ENCODE measurements at places on chromosomes 4 and X.

DNA sequence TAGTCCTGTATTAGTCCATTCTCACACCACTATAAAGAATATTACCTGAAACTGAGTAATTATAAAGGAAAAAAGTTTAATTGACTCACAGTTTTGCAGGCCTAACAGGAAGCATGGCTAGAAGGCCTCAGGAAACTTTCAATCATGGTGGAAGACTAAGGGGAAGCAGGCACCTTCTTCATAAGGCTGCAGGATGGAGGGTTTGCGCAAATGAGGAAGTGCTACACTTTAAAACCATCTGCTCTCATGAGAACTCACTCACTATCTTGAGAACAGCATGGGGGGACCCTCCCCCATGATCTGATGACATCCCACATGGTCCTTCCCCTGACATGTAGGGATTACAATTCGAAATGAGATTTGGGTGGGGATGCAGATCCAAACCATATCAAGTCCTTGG is 12.1 kb upstream of the MAGEA11 start:
- DNase-seq = no peak

DNA sequence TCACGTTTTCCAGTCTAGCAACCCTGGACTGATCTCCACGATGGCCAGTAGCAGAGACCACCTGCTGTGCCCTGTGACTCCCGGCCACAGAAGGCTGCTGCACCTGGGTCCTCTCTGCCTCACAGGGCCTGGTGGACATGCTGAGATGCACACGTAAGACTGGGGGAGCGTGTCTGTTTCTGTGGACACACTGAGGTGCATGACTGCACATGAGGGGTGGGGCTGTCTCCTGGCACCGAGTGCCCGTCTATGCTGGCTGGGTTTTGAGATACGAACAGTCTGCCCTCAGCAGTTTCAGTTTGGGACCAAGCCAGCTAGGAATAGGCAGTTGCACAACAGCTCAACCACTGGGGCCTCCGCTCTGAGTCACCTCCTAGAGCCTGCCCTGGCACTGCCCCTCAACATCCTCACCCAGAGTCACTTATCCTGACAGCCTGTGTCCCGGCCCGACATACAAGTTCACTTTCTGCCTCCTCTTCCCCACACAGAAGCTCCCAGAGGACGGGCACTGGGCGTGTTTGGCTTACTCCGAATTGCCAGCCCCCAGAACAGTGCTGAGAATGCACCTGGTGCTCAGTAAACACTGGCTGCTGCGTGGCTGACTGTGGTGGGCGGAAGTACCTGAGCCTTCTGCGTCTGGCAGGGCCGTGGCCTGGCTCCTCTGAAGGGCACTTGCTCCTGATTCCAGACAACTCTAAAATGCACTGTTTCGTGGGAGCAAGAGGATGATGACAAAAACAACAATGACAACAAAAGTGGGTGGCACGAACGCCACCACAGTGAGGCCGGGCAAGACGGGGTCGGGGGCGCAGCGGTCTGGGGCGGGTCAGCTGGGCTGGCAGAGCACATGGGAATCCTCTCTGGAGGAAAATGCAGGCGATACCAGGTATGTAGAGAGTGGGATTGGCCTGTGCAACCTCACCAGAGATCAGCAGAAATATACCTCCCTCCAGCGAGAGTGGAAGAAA is 30.9 kb downstream of the RNF212 start:
- DNase-seq = no peak

DNA sequence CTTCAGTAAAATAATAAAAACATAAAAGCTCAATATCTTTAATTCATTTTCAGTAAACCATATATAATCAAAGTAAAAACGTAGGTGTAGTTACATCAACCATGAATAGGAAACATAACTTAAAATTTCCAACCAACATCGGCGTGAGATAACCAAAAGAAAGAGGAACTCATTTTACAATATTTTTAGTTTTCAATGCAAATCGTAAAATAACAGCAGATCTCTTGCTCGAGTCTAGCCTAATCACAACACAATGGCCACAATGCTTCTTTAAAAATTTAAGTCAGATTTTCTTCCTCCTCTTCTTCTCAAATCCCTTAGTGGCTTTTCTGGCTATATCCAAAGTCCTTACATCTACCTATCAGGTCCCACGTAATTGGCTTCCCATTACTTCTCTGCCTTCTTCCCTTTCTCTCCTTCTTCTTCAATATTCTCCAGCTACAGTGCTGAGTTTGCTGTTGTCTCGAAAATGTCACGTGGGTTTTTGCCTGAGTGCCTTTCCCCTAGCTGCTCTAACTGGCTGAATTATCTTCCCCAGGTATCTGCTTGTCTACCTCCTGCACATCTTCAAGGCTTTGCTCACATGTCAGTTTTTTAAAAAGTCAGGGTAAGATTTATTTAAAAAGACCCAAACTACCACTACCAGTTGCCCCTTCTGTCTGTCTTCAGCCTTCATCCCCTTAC is 90.9 kb upstream of the BANK1 start:
- no peak for DNase-seq

DNA sequence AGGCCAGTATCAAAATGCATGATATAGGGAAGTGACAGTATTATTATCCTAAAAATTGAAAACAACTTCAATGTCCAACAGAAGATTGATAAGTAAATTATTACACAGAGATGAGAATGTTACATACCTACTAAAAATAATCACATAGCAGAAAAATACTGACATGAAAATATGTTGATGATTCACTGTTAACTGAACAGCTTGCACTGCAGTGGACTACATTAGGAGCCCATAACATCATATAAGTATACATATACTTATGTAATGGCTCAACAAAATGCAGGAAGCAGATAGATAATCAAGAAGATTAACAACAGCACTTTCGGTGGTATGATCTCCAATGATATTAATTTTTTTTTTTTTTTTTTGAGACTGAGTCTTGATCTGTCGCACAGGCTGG is 7.1 kb downstream of the CLOCK start:
- DNase-seq = no peak
